Stimulated activated CD8-positive, alpha-beta memory T cell treated with anti-CD3 and anti-CD28 coated beads, Interleukin-2, amount 100 ng/mL, for 1 hour (primary cell): ENCODE measurements at places on chromosomes 6 and 20.

GRCh38 chr6:89481695-89482094 is 48.7 kb downstream of the ANKRD6 start:
- no peak for DNase-seq

- peak; percentile 22 for DNase-seq
Measured at GRCh38 chr6:169868458-169868857, 117.0 kb downstream of the ERMARD start.

GRCh38 chr6:84061174-84061573 is 27.6 kb downstream of the MRAP2 start:
- DNase-seq = no peak

DNA sequence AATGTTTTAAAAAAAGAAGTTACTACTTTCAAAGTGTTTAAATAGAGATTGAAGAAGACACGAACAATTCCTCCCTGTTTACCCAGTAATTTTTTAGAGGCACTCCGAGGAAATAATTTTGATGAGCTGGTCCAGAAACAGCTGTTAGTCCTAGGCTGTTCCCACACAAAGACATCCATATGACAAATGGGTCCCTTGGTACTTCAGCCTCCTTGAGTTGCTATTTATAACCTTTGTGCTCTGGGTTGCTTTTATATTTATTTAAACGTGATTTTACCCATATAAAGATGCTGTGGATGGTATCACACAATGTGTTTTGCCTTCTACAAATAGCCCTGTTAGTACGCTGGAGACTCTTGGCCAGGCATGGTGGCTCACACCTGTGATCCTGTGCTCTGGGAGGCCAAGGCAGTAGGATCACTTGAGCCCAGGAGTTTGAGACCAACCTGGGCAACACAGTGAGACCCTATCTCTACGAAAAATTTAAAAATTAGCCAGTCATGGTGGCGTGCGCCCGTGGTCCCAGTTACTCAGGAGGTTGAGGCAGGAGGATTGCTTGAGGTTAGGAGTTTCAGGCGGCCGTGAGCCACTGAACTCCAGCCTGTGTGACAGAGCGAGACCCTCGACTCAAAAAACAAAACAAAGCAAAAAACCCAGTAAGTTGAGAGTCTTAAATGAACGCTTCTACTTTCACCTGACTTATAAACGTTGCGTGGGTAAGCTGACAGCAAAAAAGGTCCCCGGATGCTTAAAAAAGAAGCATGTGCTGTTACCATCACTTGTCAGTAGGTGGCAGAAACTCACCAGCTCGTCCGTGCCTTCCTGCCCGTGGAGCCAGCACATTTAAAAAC is 56.9 kb upstream of the ARMH2 start:
- DNase-seq = peak; percentile 34

- DNase-seq = no peak
Measured at GRCh38 chr6:163412341-163412740, 2.2 kb upstream of the QKI start.

DNA sequence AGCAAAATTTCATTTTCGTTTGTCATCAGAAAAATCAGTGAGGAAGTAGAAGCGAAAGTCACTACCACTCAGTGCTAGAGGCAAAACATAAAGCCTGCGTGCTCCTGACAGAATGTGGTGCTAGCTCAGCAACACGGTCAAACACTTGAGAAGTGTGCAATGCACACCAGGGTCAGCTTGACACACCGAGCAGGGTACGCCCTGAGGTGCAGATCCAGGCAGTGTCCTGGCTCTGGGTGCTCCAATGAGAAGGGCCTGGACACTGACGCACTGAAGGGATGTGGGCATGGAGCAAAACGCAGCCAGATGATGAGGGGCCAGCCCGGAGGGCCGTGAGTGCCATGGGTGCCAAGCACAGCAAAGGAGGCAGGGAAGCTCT is 5.9 kb downstream of the RNASET2 start:
- no peak for DNase-seq

GRCh38 chr20:35972462-35972861 is 4.1 kb downstream of the CNBD2 start:
- DNase-seq = no peak

DNA sequence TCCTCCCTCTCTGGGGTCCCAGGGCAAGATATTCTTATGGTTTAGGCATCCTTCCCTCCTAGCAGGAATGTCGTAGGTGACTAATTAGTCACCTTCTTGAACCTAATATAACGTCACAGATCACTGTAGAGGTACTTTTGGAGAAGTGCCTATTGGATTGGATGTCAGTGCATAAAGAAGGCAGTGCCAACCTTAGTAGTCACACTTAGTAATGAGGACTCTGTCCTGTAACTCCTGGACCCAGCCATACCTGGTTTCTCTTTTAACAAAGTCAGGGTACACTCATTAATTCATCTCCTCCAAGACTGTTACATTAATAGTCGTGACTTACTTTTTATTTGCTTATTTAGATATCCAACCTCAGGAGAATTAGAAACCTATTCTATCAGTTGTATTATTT is 20.0 kb downstream of the VTA1 start:
- no peak for DNase-seq

GRCh38 chr6:148175550-148176188 is 167.0 kb upstream of the SASH1 start:
- DNase-seq = no peak

- no peak for DNase-seq
Measured at GRCh38 chr6:52162940-52163908, 23.0 kb upstream of the IL17A start.

DNA sequence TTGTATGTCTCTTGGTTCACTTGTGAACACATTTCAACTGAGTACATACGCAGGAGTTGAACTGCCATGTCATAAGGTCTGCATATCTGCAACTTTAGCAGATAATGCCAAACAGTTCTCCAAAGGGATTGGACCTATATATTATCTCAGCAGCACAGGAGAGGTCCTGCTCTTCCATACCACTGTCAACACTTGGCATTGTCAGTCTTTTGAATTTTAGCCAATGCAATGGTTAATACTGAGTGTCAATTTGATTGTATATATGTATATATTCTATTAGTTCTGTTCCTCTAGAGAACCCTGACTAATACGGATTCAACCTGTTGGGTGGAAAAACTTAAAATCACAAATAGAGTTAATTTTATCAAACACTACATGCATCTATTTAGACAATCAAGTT is 26.1 kb upstream of the ARHGAP18 start:
- no peak for DNase-seq

GRCh38 chr6:138063726-138064125 is 43.5 kb downstream of the PERP start:
- no peak for DNase-seq

DNA sequence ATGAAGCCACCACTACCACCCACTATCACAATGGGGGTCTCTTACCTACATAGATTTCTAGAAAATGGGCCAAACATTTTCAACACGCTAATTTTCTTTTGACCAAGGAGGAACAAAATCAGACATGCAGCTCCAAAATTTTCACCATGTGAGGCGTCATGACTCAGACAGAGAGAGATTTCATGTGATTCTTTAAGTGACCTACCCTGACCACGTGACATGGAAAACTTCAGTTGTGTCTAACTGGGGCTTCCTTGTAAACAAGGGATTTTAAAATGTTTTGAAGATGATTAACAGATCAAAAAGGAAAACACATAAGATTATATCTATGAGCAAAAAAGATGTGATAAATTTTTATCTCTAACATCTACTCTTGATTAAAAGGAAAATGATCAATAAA is 199.2 kb downstream of the TBXT start:
- DNase-seq = no peak

GRCh38 chr6:54465649-54466300 is 157.5 kb downstream of the TINAG start:
- no peak for DNase-seq

DNA sequence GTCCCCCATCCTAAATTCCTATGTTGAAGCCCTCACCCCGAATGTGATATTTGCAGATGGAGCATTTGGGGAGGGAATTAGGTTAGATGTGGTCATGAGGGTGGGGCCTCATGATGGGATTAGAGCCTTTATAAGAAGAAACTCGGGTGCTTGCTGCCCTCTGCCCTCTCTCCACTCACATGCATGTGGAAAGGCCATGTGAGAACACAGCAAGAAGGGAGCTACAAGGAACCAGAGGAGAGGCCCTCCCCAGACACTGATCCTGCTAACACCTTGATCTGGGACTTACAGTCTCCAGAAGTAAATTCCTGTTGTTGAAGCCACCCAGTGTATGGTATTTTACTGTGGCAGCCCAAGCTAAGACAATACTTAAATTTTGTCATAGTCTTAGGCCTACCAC is 69.6 kb upstream of the TULP1 start:
- DNase-seq = no peak

DNA sequence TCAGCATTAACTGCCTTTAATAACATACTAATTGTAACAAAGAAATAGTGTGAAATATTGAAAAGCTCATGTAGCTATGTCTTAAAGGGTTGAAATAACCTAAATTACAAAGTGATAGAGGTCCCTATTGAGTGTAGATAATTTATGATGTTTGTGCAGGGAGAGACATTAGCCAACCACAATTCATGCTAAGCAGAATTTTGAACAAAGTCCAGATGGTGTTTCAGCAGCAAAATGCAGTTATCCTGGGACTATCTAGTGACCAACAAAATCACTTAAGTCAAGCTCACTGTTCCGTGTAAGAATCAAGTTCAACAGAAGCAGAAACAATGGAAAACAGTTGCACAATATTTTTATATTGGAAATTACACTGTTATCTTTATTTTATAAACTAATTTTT is 218.5 kb downstream of the SIM1 start:
- DNase-seq = no peak

DNA sequence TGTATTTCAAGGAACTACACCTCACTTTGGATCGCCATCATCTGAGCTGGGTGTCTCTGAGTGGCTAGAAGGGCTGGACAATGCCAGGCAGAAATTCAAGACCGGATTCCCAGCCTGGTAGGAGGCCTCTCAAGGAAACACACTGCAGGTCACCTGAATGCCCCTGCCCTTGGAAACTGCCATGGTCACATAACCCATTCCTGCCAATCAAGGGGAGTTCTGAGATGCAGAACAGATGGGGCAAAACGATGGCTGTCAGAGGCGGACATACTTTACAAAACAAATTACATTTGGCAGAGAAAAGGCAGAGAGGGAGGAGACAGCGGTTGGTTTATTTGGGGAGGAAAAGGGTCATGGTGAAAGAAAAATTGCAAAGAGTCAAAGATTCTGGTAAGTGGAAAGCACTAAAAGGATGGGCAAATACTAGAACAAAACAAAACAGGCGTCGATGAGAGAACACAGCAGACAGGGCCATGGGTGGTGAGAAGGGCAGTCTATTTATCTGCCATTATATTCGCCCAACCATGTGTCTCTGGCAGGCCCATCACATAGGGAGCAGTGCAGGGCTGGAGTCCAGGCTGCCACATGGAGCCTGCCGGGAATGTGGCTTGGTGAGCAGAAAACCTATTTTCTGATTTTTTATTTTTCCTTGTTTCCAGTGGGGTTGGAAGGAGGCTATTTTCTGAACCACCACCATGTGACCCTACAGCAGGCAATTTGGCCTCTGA is 13.5 kb downstream of the BEND3 start:
- DNase-seq = no peak

- no peak for DNase-seq
Measured at GRCh38 chr20:37895166-37895565, 7.8 kb upstream of the VSTM2L start.

- no peak for DNase-seq
Measured at GRCh38 chr20:11372876-11373790, 544.6 kb upstream of the BTBD3 start.

DNA sequence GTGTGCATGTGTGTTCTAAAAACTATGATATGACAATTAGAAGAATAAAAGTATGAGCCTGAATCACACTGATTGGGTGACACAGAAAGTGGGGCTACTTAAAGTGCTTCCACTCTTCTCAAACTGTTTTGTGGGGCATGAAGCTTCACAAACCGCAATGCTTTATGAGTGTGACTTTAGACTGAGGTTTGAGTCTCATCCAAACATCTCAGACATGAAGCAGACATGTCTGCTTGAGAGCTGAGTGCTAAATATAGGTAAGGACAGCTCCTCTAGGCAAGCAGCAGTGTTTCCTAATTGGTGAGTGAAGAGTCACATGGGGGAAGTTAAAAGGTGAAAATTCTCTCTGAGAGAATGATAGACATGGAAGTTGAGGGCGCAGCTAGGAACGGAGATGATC is 726.9 kb upstream of the CITED2 start:
- DNase-seq = no peak

DNA sequence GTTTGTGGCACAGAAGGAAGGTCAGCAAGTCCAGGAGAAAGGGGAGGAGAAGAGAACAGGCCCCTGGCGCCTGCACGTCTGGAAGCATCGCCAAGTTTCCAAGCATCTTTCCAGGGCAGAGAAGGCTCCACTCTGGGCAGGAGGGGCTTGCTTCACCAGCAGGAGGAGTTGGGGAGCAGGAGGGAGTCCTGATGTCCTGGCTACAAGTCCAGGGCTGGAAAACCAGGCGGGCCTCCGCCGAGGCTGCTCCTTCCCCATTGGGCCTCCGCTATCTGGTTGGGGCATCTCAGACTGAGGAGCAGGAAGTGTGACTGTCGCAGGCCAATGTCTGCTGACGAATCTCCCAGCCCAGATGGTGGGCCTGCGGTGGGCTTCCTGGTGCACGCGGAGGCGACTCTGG is 421.9 kb downstream of the PREX1 start:
- DNase-seq = no peak

DNA sequence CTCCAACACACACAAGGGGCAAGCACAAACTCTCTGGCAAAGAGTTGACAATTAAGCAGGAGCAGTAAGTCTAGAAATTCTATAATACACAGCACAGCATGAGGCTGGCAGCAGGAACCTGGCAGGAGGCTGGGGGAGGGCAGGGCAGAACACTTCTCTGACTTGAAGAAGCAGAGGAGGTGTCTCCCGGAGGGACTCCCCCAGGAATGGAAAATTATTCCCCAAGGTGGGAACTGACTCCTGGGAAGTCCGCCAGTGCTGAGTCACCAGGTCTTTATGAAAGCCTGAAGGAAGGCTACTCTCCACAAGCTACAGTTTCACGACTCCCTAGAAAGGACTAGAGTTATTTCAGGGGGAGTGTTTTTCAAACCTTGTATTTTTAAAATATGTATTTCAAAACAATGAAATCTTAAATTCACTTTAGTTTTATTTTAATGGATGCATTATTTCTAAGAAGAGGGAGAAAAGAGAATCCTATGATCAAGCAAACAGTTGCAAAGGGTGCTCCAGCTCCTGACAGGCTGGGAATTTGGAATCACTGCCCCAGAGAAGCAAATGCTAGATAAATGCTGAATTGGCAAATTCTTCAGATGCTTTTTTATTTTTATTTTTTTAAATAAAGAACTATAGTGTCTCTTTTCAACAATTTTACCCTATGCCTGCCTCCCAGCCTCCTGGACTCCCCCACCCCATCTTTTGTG is 192.8 kb downstream of the LY86 start:
- DNase-seq = no peak

DNA sequence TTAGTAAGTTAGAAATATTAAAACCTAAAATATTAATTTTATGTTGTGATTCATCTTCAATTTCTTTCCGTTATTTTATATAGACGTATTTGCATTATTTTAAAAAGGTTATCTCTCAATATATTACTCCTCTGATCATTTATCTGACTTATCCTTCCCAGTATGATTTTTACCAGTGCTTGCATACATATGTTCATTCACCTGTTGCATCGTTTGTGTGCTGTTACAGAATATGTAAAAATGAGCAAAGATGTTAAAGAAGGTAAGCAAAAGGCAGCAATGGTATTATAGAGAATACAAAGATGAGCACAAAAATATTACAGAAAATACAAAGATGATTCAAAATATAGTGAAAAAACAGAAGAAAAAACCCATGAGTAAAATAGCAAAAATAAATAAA is 48.9 kb downstream of the SYCP2 start:
- DNase-seq = no peak
